ENCODE measurements at places on chromosomes 7 and 10.

GRCh38 chr10:131833446-131834080, 67.2 kb upstream of the PPP2R2D start:
- H3K4me3 ChIP-seq, result no peak overlapping the region
- H3K4me1 ChIP-seq, result no peaks in the 10 kb centered on the region
- peaks cover 13% of the 10 kb centered on the region for H3K27me3 ChIP-seq
- peak; percentile 83 for DNase-seq

DNA sequence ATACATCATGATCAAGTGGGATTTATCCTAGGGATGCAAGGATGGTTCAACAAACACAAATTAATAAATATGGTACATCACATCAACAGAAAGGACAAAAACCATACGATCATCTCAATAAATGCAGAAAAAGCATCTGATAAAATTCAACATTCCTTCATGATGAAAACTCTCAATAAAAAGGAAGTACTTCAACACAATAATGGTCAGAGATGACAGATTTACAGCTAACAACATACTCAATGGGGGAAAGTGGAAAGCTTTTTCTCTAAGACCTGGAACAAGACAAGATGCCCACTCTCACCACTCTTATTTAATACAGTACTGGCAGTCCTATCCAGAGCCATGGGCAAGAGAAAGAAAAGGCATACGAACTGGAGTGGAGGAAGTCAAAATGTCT, 39.9 kb upstream of the PRR15 start:
- no peak overlapping the region for H3K4me3 ChIP-seq
- peaks cover 7% of the 10 kb centered on the region for H3K4me1 ChIP-seq
- peaks cover 2% of the 10 kb centered on the region for H3K27me3 ChIP-seq

GRCh38 chr7:24597014-24597413, 23.8 kb downstream of the PALS2 start:
- H3K27me3 ChIP-seq, result no peaks in the 10 kb centered on the region
- H3K4me1 ChIP-seq, result peaks cover 5% of the 10 kb centered on the region
- H3K27ac ChIP-seq, result no peak overlapping the region

DNA sequence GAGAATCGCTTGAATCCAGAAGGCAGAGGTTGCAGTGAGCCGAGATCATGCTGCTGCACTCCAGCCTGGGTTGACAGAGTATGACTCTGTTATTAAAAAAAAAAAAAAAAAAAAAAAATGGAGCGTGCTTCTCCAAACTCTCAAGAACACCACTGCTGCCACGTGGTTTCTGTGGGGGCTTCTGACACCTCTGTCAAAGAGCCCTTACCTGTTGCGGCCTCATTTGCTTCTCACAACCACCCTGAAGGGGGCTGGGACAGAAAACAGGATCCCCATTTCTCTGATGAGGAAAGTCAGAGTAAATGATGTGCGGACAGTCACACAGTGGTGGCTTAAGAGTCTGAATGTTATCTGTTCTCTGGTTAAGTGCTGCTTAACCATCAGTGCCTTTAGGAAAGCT, 95.3 kb downstream of the RNF216 start:
- no peak for DNase-seq
- H3K36me3 ChIP-seq, result peaks cover 10% of the 10 kb centered on the region
- no peak overlapping the region for H3K27ac ChIP-seq
- H3K4me1 ChIP-seq, result peaks cover 45% of the 10 kb centered on the region
- H3K4me3 ChIP-seq, result no peak overlapping the region

DNA sequence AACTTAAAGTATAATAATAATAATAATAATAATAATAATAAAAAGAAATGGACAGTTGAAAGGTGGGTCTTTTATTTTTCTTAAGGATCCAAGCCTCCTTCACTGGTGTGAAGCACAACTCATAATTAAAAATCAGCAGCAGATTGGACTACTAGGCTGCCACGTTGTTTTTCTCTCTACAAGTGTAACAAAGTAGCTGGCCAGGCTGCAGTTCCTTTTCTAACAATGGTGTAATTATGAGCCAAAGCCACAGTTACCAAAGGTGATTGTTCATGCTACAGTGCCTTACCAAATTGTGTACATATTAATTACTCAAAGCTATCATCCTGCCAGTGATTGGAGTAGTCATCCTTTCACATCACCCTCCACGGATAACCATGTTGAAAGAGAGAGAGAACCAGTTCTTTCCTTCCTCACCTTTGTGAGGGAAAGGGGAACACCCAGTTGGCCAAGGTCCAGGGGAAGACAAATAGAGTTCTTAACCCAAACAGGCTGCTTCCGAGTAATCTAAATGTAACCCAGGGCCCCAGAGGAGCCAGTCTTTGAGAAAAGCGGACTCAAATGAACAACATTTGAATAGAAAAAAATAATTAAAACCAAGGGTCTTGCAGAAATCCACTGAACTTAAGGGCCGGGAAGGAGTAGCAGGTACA, 86.3 kb upstream of the NPS start:
- no peaks in the 10 kb centered on the region for H3K36me3 ChIP-seq
- H3K4me3 ChIP-seq, result no peak overlapping the region
- H3K27me3 ChIP-seq, result peaks cover 6% of the 10 kb centered on the region
- no peak overlapping the region for H3K27ac ChIP-seq

- H3K27ac ChIP-seq, result no peak overlapping the region
- H3K27me3 ChIP-seq, result no peaks in the 10 kb centered on the region
- no peaks in the 10 kb centered on the region for H3K36me3 ChIP-seq
These were observed 129.2 kb downstream of the GNAI1 start for GRCh38 chr7:80263821-80264220.

DNA sequence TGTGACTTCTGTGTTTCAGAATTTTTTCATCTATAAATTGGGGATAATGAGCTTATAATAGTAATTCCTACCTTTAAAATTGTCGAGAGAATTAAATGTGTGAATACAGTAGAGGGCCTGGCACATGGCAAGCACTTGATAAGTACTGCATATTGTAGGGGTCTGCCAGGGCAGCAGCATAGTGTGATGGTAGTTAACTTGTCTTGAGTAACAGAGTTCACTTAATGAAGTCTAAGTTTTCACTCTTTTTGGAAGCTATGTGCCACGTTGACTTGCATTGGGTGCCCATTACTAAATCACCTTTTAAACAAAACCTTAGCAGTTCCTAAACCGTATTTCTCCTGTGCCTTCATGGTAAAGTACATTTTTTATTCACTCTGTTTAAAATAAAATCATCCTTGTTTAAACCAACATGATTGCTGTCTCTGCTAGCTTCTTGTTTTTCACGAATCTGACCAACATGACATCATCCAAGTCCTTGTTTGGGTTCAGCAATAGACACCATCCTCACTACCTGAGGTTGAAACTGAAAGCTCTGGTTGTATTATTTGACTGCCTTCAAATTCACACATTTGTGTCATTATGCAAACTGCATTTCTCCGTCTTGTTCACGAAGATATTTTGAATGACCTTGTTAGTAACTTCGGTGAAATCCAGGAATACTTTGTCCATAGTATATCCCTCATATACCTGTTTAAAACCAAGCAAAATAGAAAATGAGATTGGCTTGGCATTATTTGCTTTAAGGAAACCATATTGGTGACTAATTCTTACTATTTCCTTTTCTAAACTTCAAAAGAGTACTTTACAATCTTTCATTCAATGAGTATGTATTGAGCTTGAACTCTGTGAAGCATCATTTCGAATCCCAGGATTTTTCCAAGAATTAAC, 340.2 kb downstream of the SUGCT start:
- no peak for DNase-seq
- H3K27ac ChIP-seq, result peak overlapping the region; percentile 22
- H3K27me3 ChIP-seq, result no peaks in the 10 kb centered on the region
- H3K4me3 ChIP-seq, result no peak overlapping the region
- peaks cover 5% of the 10 kb centered on the region for H3K36me3 ChIP-seq
- H3K4me1 ChIP-seq, result peaks cover 49% of the 10 kb centered on the region

- no peak for DNase-seq
- H3K27me3 ChIP-seq, result no peaks in the 10 kb centered on the region
- H3K4me3 ChIP-seq, result no peak overlapping the region
These were observed 151.2 kb downstream of the TPST1 start for GRCh38 chr7:66356277-66356721.

DNA sequence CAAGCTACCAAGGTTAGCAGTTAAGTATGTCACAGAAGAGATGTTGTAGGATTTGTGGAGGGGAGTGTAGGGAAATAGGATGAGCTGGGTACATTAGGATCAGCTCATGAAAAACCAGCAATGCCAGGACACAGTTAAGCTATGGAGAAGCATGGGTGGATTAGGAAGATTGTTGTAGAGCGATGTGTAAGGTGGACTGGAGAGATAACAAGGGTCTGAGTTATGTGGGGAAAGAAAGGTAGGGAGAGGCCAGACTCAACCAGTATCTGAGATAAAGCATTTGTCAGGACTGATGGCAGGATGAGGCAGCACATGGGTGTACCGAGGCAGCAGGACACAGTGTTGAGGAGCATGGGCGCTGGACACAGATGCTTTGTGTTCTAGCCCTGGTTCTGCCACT, 85.4 kb upstream of the PRR15 start:
- no peaks in the 10 kb centered on the region for H3K36me3 ChIP-seq
- DNase-seq, result no peak
- H3K27me3 ChIP-seq, result no peaks in the 10 kb centered on the region
- no peak overlapping the region for H3K4me3 ChIP-seq
- H3K27ac ChIP-seq, result no peak overlapping the region

DNA sequence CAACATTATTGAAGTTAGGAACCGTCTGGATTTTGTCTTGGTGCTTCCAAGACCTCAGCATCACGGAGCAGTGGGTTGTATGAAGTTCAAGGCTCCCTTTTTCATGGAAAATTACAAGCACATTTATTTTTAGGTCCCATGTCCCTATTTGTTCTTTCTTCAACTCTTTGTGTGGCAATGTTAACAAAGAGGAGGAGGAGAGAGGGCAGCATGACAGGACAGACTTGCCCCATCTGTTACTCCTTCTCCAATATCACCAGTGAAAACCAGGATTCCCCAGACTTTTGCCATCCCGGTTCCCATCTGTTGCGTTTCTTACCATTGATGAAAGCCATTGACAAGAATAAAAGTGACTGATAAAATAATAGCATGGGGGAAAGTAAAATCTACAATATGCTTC, 28.6 kb downstream of the EEPD1 start:
- H3K27ac ChIP-seq, result no peak overlapping the region
- H3K4me1 ChIP-seq, result peaks cover 3% of the 10 kb centered on the region
- no peak for DNase-seq

GRCh38 chr10:101319241-101319915, 34.6 kb upstream of the BTRC start:
- H3K27me3 ChIP-seq, result peaks cover 30% of the 10 kb centered on the region
- H3K4me1 ChIP-seq, result no peaks in the 10 kb centered on the region
- no peaks in the 10 kb centered on the region for H3K36me3 ChIP-seq
- DNase-seq, result no peak
- H3K4me3 ChIP-seq, result no peak overlapping the region

GRCh38 chr10:47021850-47022249, 110.6 kb downstream of the PTPN20 start:
- no peak overlapping the region for H3K4me3 ChIP-seq
- H3K27me3 ChIP-seq, result no peaks in the 10 kb centered on the region
- no peaks in the 10 kb centered on the region for H3K36me3 ChIP-seq
- no peak overlapping the region for H3K27ac ChIP-seq
- H3K4me1 ChIP-seq, result no peaks in the 10 kb centered on the region
- DNase-seq, result no peak

DNA sequence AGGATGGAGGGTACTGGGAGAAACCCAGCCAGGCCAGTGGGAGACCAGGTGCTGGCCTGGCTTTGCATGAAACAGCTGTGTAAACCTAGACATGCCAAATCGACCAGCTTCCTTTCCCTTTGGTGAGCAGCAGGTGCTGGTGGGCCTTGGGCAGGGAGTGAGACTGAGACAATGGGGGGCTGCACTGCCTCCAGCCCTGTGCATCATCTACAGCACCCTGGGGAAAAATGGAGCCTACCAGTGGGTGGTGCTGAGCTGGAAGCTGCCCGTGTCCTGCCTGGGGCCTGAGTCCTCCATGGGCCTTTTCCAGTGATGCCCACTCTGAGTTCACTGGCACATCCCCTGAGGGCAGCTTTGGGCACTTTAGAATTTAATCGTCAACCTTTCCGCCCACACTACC, 19.2 kb upstream of the DDC start:
- peaks cover 11% of the 10 kb centered on the region for H3K27me3 ChIP-seq
- no peak for DNase-seq
- peaks cover 6% of the 10 kb centered on the region for H3K36me3 ChIP-seq
- H3K4me1 ChIP-seq, result no peaks in the 10 kb centered on the region
- H3K27ac ChIP-seq, result no peak overlapping the region

- no peak for DNase-seq
- H3K36me3 ChIP-seq, result no peaks in the 10 kb centered on the region
- H3K27ac ChIP-seq, result no peak overlapping the region
These were observed 31.0 kb downstream of the BET1 start for GRCh38 chr7:93973134-93973533.

- H3K4me1 ChIP-seq, result no peaks in the 10 kb centered on the region
- no peaks in the 10 kb centered on the region for H3K27me3 ChIP-seq
- H3K27ac ChIP-seq, result no peak overlapping the region
These were observed 23.1 kb downstream of the FBXL13 start for GRCh38 chr7:103051519-103051918.

- H3K27ac ChIP-seq, result no peak overlapping the region
- H3K4me1 ChIP-seq, result peaks cover 5% of the 10 kb centered on the region
- no peaks in the 10 kb centered on the region for H3K27me3 ChIP-seq
- no peak for DNase-seq
These were observed 54.1 kb downstream of the PLPP4 start for GRCh38 chr10:120511165-120511564.

DNA sequence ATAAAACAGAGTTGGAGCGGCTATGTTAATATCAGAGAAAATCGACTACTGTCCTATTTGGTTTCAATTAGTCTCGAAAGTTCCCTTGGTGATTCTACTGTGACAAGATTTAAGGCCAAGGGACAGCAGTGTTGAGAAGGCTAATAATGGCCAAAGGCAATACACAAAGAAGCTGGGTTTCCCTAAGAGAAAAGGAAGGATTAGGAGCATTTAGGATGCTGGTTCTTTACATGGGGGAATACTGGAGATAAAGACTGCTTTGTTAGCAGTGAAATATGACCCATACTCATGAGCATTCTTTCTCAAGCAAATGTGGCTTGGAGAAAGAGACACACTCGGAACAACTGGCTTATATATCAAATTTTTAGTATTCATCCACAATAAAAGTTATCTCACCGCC, 32.2 kb downstream of the IQUB start:
- no peak overlapping the region for H3K4me3 ChIP-seq
- H3K4me1 ChIP-seq, result no peaks in the 10 kb centered on the region
- no peaks in the 10 kb centered on the region for H3K36me3 ChIP-seq
- no peak for DNase-seq
- H3K27ac ChIP-seq, result no peak overlapping the region

- H3K4me3 ChIP-seq, result no peak overlapping the region
- H3K27me3 ChIP-seq, result no peaks in the 10 kb centered on the region
- H3K27ac ChIP-seq, result no peak overlapping the region
- no peaks in the 10 kb centered on the region for H3K4me1 ChIP-seq
- no peaks in the 10 kb centered on the region for H3K36me3 ChIP-seq
These were observed 194.8 kb downstream of the TMEM178B start for GRCh38 chr7:141268614-141269013.

DNA sequence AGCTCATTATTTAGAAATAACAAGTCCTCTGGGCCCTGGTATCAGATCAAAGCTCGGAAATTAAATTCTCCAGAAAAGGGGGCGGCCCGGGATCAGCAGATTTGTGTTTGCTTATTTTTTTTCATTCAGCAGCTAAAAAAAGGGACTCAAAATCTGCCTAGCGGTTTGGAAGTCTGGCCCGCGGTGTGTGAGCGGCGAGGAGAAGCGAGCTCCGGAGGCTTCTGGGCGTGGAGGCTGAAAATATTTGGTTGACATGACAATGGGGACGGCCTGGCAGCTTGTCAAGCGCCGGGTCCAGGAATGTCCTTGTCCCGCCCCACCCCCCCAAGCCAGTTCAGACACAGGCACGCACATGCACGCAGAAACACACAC, 43.4 kb downstream of the FOXL3 start:
- DNase-seq, result peak; percentile 52
- H3K4me1 ChIP-seq, result peaks cover 8% of the 10 kb centered on the region
- H3K36me3 ChIP-seq, result no peaks in the 10 kb centered on the region

Measured in chondrocyte (in vitro differentiated cells).